ENCODE measurements at places on chromosomes 3 and 15.

DNA sequence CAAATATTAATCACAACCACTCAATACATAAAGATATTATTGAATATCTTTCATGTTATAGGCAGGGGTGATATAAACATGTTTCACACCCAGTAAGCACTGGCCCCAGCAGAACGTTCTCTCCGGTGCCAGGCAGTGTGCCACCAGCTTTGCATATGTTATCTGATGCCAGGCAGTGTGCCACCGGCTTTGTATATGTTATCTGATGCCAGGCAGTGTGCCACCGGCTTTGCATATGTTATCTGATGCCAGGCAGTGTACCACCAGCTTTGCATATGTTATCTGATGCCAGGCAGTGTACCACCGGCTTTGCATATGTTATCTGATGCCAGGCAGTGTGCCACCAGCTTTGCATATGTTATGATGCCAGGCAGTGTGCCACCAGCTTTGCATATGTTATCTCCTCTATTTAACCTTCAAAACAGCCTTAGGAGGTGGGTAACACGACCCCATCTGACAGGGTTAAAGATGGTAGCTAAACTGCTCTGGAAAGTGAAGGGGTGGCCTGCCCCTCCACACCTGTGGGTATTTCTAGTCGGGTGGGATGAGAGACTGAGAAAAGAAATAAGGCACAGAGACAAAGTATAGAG is 6.9 kb downstream of the MUC20 start:
- DNase-seq: no peak

- no peak for DNase-seq
These were observed 49.5 kb upstream of the ABHD17C start for GRCh38 chr15:80645494-80646065.

GRCh38 chr3:182729903-182730674 is 63.2 kb upstream of the ATP11B start:
- no peak for DNase-seq

DNA sequence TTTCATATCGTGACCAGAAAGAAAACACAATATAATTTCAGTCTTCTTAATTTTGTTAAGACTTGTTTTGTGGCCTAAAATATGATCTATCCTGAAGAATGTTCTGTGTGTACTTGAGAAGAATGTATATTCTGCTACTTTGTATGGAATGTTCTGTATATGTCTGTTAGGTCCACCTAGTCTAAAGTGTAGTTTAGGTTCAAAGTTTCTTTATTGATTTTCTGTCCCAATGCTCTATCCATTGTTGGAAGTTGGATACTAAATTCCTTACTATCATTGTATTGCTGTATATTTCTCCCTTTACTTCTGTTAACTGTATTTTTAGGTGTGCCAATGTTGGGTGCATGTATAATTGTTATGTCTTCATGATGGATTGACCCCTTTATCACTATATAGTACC is 21.2 kb downstream of the OR5AC2 start:
- no peak for DNase-seq

Measured in glutamatergic neuron (in vitro differentiated cells).